ENCODE measurements at places on chromosomes 12 and 14.

GRCh38 chr14:104178279-104178678 lies 39.9 kb downstream of the KIF26A start:
- no peak for DNase-seq

DNA sequence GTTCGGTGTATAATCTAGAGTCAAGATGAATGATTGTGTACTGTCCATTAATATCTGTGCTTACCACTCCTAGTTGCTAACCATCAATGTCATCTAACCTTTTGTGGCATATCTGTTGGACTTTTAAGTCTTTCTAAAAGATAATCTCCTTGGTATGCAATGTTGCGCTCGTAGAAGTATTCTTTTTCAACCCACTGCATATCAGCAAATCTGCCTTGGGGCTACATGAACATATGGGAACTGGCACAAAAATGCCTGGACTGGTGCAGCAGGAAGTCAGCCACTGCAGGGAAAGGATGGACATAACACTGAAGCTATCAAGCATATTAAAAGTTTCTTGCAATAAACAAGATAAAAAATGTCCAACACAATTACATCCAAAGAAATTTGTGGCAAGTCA lies 124.3 kb upstream of the SLC38A4 start:
- DNase-seq = no peak

GRCh38 chr14:70097576-70098249 lies 91.0 kb downstream of the SLC8A3 start:
- no peak for DNase-seq

GRCh38 chr12:95197636-95198035 lies 19.6 kb downstream of the FGD6 start:
- no peak for DNase-seq
